ENCODE measurements at places on chromosomes 5 and 9. TPM values are rescaled to one million over a fixed set of nuclear protein-coding genes. Genes with fewer than 3 reads are reported as not detected.
A peak's percentile ranks its signal among the peaks of the same experiment; 100 is the strongest.

GRCh38 chr5:62282064-62282463 lies 23.9 kb upstream of the KIF2A start:
- no peak for DNase-seq
- H3K36me3 ChIP-seq, result no peaks in the 10 kb centered on the region
- H3K27ac ChIP-seq, result no peak overlapping the region
- no peak overlapping the region for H3K4me3 ChIP-seq

DNA sequence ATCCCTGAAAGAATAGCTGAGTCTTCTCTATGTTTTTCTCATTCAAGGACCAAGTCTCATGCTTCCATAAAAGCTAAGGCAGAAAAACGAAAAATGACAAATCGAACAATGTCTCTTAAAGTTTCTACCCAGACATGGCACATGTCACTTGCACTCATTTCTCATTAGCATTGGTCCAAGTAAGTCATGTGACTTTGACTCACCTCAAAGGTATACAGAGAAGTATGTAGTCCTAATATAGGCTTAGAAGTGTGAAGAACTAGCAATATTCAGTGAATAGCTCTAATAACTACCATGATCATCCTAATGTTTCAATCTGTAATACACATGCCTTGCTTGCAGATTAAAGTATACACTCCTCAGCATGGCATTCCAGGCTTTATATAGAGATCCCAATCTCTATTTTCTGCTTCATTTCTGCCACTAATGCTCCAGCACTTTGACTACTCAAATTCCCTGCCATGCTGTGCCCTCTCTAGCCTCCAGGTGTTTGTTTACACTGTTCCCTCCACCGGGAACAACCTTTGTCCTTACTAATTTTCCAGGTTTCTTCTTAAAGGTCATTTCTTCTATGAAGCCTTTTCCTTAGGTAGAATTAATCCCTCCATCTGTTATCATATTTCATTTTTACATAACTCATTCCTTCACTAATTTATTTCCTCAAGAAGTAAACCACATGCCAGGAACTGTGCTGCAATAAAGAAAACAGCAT lies 98.9 kb downstream of the CEMIP2 start:
- H3K27me3 ChIP-seq, result no peaks in the 10 kb centered on the region
- DNase-seq, result no peak
- H3K36me3 ChIP-seq, result no peaks in the 10 kb centered on the region
- H3K27ac ChIP-seq, result no peak overlapping the region

- DNase-seq, result no peak
- no peak overlapping the region for H3K4me3 ChIP-seq
- no peaks in the 10 kb centered on the region for H3K27me3 ChIP-seq
- H3K27ac ChIP-seq, result no peak overlapping the region
- no peaks in the 10 kb centered on the region for H3K4me1 ChIP-seq
Measured at GRCh38 chr5:113205323-113205722, 228.7 kb downstream of the DCP2 start.

DNA sequence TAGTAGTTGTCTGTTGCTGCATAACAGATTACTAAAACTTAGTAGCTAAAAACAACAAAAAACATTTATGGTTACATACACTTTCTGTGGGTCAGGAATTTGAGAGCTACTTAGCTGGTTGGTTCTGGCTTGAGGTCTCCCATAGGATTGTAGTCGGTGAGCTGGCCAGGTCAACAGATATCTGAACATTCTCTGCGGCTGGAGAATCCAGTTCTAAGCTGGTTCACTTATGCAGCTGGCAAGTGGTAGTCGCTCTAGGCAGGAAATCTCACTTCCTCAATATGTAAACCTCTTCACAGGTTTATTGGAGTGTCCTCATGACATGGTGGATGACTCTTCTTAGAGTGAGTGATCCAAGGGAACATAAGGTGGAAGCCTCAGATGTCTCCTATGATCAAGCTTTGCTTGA lies 65.7 kb upstream of the TNFAIP8 start:
- no peak overlapping the region for H3K4me3 ChIP-seq
- H3K36me3 ChIP-seq, result no peaks in the 10 kb centered on the region
- DNase-seq, result peak; percentile 90
- H3K27ac ChIP-seq, result no peak overlapping the region

The SVEP1 gene
- polyA plus RNA-seq, result not detected

The FOXI1 gene
- not detected for polyA plus RNA-seq

The MBLAC2 gene
- polyA plus RNA-seq, result 1.2 TPM

Measured in CD14-positive monocyte (primary cell).